ENCODE measurements at places on chromosomes 4 and X. TPM values are rescaled to one million over a fixed set of nuclear protein-coding genes. Genes with fewer than 3 reads are reported as not detected.

GRCh38 chrX:74613370-74614092, 893 bp downstream of the RLIM start:
- no peak for DNase-seq

- DNase-seq, result no peak
Measured at GRCh38 chrX:482192-482701, 95.5 kb upstream of the PPP2R3B start.

GRCh38 chrX:118325453-118325852, 20.5 kb upstream of the WDR44 start:
- no peak for DNase-seq

- no peak for DNase-seq
Measured at GRCh38 chrX:152832520-152832919, 1.7 kb downstream of the NSDHL start.

- no peak for DNase-seq
Measured at GRCh38 chrX:108257556-108257955, 166.0 kb downstream of the ATG4A start.

- no peak for DNase-seq
Measured at GRCh38 chr4:7540206-7540605, 105.5 kb upstream of the PSAPL1 start.

- DNase-seq, result no peak
Measured at GRCh38 chrX:72365126-72365525, 59.4 kb upstream of the CITED1 start.

DNA sequence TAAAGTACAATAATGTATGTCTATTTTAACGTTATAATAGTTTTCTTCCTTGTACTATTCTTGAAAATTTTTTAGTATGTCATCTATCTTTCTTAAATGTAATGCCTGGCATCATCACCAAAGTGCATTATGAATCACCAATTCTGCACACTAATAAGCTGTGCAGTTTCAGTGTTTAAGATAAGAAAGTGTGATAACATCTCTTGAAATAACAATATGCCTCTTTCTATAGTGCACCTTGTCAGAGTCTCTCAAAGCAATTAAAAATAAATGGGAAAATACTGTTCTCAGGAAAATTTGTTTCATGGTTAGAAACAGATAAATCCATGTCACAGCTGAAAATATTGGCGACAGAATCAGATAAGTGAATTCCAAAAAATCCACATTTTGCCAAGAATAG, 457.4 kb upstream of the PCDH10 start:
- DNase-seq, result no peak

GRCh38 chr4:142567199-142567598, 278.9 kb downstream of the INPP4B start:
- peak; percentile 24 for DNase-seq

GRCh38 chr4:76755756-76756155, 142.2 kb downstream of the SOWAHB start:
- DNase-seq, result no peak

DNA sequence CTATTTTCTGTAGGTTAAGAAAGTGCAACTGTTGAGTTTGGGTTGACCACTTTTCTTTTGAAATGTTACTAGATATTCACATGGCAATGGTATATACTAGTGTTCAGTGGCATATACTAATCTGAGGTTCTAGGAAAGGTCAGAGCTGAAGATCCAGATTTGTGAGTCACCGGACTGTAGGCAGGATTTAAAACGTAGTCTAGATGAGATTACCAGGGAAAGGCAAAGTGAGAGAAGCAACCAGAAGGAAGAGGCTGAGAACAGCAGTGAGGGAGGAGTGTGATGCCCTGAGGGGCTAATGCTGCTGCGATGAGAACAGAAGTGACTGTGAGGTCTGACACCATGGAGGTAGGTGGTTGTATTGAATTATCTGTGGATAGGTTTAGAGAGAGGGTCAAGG, 9.7 kb upstream of the PLA2G12A start:
- no peak for DNase-seq

- no peak for DNase-seq
Measured at GRCh38 chrX:13697976-13698375, 9.0 kb downstream of the RAB9A start.

GRCh38 chr4:184368290-184368689, 106.1 kb downstream of the IRF2 start:
- no peak for DNase-seq

- DNase-seq, result no peak
Measured at GRCh38 chrX:78333521-78333920, 6.1 kb upstream of the CYSLTR1 start.

DNA sequence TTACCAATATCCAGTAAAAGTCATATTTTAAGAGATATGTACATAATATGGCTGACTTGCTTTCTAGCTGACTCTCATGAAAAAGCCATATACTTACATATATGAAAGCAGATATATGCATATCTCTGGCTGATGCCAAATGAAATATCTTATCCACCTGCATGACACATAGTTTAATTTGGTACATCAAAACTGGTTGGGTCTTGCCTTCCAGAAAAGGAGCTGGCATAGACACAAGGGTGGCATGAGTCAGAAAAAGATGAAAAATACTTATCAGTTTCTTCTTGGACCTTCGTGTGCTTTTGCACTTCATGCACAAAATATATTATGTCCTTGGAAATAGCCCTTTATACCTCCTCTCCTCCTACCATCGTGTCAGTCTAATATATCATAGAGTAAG, 32.1 kb downstream of the TIGD4 start:
- no peak for DNase-seq

- DNase-seq, result no peak
Measured at GRCh38 chr4:136803433-136803832, 728.9 kb downstream of the PCDH18 start.

DNA sequence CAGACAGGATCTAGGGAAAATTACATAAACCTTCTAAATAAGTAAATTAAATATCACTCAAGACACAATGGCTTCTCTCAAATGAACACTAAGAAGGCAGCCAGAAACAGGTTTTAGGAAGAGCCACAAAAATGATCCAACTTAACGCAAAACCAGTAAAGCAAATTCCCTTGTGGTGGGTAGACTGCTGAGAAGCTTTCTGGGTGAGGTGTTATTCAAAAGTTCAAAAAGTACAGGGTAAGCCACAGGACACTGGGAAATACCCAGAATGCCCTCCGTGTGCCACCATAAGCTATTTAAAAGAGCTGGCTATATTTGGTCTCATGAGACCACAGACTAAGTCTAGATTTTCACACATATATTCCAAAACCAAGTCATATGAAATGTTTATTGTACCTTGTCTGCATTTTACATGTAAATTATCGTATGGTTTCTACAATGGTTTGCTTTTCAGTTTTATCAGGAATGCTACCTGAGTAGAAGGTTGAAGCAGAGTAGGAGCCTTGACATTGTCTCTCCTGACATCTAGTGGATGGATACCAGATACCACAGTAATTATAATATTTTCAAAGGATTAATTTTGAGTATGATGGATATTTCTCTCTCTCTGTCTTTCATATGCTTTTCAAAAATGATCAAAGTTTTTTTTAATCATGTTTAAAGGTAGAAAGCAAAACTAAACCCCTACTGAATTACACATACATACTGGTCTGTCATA, 109.3 kb upstream of the KLHL13 start:
- no peak for DNase-seq

DNA sequence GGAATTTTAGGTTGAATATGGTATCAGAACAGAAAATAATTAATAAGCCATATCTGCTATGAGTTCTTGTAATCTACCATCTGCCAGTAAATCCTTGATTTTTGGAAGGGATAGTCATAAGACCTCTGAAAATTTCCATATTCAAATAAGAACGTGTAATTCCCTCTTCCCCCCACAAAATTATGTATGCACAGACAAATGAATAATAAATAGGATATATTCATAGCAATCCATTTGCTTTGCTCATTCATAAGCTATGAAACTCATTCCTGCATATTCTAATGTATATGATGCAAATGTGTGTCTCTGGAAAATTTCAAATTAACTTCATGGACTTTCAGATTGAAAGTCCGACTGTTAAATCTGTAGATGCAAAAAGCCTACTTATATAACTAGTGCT, 833.1 kb upstream of the GRID2 start:
- no peak for DNase-seq

GRCh38 chr4:142284402-142285221, 561.5 kb downstream of the INPP4B start:
- no peak for DNase-seq

DNA sequence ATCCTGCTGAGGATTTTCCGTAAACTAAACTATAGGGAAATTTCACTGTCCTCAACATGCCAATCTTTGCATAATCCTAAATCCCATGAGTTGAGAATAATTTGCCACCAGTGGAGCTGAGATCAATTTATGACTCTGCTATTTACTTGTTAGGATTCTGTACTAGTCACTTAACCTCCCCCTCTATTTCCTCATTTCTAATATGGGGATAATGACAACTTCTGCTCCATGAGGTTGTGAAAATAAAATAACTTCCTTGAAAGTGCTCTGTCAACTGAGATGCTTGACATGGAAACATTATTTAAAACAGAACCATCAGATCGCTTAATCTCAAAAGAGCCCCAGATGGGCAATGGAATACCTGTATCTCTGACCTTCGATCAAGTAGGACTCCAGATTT, 2.6 kb upstream of the FGF16 start:
- DNase-seq, result no peak

DNA sequence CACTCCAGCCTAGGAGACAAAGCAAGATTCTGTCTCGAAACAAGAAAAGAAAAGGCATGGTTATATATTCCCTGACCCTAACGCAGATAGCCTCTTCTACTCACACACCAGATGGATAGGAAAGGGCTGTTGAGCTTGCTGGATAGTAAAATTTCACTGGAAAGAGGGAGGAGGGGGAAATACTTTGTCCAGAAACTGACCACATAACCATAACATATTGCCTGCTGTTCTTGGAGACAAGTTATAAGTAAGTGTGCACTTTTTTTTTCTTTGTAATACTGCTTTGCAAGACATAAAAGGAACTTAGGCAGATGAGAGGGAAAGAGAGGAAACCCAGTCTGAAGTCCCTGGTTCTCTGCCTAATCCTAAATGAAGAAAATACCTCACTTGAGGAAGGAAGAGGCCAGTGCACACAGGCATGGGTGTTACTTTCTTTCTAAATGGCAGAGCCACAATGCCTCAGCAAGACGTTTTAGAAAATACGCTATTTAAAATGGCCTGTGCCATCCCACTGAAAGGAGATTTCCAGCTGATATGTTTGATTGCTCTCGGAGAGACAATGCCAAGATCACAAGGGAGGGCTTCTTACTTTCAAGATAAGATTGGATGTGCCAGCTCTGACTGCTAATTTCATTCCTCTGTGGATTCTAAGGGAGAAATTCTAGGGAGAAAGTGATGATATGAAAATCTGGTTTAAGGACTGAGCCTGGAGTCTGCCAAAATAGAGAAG, 140.6 kb downstream of the DCTD start:
- DNase-seq, result no peak

Gene MSX1
- total RNA-seq, result 1.2 TPM

Gene RBM3
- total RNA-seq, result 46.0 TPM

Gene MAGEA2
- not detected for total RNA-seq

Gene HOPX
- total RNA-seq, result 27.6 TPM

Gene GRIA3
- 4.8 TPM for total RNA-seq

Gene MAGEB10
- not detected for total RNA-seq

Gene CYSLTR1
- 3.5 TPM for total RNA-seq

Gene SASH3
- 13.6 TPM for total RNA-seq

Gene GPR50
- total RNA-seq, result 0.12 TPM

Gene FGF5
- 0.12 TPM for total RNA-seq

Gene CTAG1B
- total RNA-seq, result not detected

Gene MTCP1
- total RNA-seq, result 18.7 TPM
